ENCODE measurements at places on chromosomes 13 and 19.
A peak's percentile ranks its signal among the peaks of the same experiment; 100 is the strongest.

DNA sequence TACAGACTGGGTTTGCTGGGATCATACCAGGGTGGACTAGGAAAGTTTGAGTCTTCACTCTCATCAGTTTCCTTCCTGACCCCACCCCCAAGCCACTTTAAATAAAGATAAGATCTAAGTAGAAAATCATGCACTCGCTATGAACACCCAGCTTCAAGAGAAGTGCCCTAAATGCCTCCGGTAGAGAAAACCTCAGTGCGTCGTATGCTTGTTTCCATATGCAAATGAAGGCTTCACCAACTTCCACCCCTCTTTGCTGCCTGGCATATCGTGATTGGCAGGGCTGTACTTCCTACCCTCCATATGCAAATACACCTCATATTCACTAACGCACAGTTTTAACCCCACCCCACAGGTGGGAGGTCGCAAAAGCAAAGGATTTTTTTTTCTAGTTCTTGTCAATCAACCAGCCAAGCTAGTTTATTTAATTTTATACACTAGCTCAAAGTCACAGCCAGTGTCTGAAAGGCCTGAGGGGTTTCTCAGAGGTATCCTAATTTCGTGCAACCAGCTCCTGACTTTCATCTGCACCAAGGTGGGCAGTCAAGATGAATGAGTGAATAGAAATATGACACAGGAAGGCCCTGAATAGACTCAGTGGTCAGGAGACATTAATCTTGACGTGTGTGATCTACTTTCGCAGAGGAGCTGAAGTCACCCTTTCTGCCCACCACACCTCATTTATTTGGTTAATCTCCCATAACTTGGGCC, 121.1 kb upstream of the TSHZ3 start:
- DNase-seq: no peak

DNA sequence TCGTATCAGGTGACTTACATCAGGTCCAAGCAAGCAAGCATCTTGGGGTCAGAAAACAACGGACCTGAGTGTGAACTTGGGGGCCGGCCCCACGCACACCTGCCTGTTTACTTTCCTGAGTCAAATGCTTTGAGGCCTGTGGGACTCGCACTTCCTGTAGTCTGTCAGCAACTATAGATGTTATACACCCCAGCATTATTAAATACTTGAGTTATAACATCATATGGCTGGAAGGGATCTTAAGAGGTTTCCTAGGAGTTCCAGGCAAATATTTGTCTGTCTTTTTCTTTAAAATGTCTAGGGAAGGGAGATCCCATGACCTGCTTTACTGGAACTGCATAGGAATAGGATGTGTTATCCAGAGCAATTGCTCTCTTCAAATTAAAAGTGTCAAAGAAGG, 280.6 kb downstream of the SHISA2 start:
- no peak for DNase-seq

GRCh38 chr19:31906111-31906871, 439.1 kb upstream of the ZNF507 start:
- no peak for DNase-seq

GRCh38 chr13:60538566-60538965, 141.5 kb downstream of the TDRD3 start:
- no peak for DNase-seq

DNA sequence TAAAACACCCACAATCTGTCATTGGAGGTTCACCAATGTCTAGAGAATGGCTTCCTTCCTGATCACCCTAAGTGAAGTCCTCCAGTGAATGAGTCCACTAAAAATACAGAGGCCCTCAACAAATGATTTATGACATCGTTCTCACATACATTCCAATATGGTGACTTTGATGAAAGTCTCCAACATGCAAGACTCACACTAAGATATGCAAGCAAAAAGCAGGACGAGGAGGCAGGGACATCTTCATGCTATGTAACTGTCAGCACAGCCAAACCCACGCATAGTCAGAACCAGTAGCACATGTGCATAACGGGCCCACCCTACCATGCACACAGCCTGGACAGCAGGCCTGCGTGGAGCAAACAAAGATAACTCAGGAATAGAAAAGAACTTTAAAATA, 16.6 kb upstream of the LSM14A start:
- no peak for DNase-seq

DNA sequence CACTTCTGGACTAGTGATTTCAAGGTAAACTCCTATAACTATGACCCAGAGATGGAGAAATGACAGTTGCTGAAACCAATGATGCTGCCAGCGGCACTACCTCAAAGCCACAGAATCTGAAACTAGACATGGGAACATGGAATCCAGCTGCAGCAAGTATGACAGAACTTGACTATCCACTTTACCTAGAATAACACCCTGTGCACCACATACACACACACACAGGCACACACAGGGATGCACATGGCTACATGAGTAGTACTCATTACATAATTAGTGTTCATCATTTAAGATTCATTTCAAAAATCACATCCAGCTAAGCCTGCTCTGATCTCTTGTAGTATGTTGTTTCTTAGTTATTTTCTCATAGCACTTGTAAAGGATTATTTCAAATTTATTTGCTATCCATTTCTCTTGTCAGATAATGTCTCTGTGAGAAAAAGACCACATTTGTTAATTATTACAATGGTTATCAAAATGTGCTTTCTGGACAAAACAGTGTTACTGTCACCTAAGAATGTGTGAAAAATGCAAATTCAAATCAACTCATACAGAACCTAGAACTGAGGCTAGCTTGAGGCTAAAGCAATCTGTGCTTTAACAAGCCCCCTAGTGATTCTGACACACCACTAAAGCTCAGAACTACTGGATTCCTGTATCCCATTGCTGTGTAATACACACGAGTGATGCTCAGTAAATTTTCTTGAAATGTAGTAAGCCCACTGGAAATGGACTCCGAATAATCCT, 59.4 kb downstream of the WTIP start:
- no peak for DNase-seq

- no peak for DNase-seq
These were observed 93.7 kb upstream of the SGCG start for GRCh38 chr13:23086968-23087623.

DNA sequence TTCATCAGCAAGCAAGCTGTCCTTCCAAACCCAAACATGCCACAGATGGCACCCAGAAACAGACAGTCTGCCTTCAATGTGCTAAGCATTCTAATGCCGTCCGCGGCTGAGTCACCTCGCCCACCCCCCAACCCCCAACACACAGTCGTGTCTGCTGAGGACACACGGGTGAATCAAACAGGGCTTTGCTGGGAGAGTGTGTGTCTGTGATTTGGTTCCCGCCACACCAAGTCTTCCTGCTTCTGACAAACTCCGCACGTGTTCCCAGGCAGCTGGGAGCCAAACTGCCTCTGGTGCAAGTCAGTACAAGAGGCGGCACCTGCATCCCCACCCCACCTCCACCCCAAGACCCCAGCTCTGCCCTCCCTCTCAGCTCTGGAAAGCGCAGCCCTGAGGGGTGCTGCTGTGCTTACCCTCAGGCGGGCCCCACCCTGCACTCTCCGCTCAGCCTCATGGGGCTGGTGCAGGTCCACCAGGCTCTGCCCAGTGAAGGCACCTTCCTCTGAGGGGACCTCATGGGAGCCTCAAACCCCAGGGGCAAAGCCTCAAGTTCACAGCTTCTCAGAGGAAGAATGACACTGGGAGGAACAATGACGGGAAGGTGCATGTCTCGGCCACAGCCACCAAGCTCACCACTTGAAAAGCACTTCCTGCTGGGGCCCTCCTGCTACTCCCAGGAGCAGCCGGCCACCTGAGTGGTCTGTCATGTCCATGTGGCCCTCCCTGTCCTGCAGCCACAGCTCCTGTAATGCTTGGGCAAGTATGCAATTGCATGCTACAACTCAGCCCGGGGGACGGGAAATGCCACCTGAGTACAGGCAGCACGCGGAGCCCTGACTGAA, 15.0 kb upstream of the SLC35E1 start:
- DNase-seq: peak; percentile 40

DNA sequence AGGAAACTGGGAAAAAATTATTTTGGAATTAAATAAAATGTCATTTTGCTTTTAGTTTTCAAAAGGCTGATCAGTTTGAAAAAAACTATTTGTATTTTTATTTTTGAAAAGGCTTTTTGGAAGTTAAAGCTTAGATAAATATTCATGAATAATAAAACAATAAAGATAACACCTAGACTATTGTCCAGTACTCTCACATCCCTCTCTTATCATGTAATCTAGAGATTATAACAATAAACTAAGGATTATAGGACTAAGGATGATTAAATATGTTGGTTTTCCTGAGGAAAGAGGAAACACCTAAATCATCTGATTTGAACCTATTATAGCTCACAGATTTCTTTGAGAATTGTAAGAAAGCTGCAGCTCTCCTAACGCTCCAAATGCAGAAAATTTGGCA, 81.4 kb upstream of the AKAP11 start:
- no peak for DNase-seq

DNA sequence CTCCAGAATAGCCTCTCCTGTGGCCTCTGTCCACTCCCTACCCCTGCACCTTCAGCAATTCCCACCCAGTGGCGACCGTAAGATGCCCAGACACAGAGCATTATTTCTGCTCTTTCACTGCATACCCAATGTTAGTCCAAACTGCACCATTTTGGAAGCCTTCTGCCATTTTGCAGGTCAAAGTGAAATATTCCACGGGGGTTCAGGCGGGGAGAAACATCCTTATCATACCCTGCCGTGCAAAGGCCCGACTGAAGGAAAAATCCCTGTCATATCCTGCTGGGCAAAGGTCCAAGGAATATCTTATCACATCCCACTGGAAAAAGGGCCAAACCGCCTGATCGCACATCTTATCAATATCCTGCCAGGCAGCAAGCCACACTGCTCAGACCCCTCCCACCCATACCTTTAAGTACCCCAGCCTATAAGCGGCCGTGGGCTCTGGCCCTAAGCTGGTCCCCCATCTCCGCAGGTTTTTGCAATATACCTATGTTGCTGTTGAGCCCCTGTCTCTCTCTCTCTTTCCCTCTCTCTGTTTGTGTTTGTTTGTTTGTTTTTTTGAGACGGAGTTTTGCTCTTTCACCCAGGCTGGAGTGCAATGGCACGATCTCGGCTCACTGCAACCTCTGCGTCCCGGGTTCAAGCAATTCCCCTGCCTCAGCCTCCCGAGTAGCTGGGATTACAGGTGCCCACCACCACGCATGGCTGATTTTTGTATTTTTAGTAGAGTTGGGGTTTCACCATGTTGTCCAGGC, 18.2 kb downstream of the CLEC11A start:
- DNase-seq: no peak

DNA sequence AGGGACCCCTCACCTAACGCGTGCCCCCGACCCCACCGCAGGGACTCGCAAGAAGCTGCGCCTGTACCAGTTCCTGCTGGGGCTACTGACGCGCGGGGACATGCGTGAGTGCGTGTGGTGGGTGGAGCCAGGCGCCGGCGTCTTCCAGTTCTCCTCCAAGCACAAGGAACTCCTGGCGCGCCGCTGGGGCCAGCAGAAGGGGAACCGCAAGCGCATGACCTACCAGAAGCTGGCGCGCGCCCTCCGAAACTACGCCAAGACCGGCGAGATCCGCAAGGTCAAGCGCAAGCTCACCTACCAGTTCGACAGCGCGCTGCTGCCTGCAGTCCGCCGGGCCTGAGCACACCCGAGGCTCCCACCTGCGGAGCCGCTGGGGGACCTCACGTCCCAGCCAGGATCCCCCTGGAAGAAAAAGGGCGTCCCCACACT, 4.7 kb upstream of the MYBPC2 start:
- peak; percentile 41 for DNase-seq

- DNase-seq: no peak
These were observed 87.6 kb downstream of the IRS2 start for GRCh38 chr13:109698779-109699178.

GRCh38 chr13:59424661-59425060, 739.1 kb downstream of the DIAPH3 start:
- DNase-seq: no peak

DNA sequence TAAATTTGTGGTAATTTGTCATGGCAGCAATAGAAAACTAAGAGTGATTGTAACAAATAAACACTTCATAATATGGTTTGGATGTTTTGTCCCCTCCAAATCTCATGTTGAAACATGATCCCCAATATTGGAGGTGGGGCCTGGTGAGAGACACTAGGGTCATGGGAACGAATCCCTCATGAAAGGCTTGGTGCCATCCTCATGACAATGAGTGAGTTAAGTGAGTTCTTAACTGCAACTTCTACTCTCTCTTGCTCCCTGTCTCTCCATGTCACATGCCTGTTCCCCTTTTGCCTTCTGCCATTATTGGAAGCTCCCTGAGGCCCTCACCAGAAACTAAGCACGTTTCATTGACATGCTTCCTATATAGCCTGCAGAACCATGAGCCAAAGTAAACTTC, 1233.2 kb downstream of the OLFM4 start:
- DNase-seq: no peak

GRCh38 chr19:29535984-29536508, 10.3 kb downstream of the VSTM2B start:
- no peak for DNase-seq

DNA sequence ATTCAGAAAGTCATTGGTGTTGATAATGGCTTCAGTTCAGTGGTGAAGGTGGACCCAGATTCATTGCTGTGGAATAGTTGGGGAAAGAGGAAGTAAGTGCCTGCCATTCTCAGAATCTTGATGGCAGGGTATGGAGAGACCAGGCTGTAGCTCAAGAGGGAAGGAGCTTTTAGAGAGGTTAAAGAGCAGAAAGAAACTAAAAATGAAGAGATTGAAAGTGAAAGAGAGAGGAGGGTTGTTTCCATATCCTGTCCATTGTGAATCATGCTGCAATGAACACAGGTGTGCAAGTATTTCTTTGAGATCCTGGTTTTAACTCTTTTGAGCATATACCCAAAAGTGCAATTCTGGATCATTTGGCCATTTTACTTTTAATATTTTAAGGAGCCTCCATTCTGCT, 12.5 kb downstream of the GJB6 start:
- DNase-seq: no peak

- DNase-seq: no peak
These were observed 884 bp upstream of the CBY2 start for GRCh38 chr13:45700971-45701900.

DNA sequence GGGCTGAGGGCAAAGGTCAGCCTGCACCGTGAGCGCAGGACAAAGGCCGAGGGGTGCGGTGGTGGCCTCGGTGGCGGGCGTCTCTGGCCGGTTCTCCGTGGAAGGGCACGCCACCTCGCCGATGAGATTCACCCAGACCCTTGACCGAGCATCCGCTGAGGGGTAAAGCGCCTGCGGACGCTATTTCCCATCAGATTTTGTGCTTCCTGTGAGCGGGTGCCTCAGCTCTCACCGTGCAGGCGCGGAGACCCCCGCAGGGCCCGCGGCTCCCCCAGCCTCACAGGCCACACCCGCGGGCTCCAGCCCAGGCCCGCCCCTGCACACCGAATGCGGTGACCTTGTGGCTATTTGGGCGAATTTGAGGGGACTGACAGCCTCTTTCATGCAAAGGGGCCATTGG, 348.0 kb downstream of the TEX29 start:
- no peak for DNase-seq

GRCh38 chr19:14540741-14541525, 11.5 kb downstream of the TECR start:
- DNase-seq: no peak

DNA sequence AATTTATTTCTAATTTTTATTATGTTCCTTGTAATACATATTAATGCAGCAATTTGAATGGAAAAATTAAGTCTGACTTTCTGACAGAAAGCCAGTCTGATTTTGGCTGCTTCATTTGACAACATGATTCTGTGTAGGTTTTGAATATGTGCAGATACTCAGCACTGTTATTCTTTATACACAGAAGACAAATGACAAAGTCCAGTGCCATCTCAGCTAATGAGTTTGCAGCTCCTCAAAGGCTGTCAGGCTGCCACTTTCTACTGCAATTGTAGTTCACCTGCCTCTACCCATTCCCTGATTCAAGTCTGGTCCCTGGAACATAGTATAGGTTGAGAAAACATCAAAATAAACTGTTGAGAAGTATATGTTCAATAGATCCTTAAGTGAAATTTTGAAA, 2.9 kb upstream of the CHAMP1 start:
- no peak for DNase-seq

- DNase-seq: no peak
These were observed 39.1 kb upstream of the CCNE1 start for GRCh38 chr19:29772696-29773095.

Measured in stimulated activated CD4-positive, alpha-beta T cell treated with anti-CD3 and anti-CD28 coated beads, Interleukin-4, amount 100 ng/mL, for 4 hours (primary cell).